ENCODE measurements at places on chromosomes 2 and 18.

DNA sequence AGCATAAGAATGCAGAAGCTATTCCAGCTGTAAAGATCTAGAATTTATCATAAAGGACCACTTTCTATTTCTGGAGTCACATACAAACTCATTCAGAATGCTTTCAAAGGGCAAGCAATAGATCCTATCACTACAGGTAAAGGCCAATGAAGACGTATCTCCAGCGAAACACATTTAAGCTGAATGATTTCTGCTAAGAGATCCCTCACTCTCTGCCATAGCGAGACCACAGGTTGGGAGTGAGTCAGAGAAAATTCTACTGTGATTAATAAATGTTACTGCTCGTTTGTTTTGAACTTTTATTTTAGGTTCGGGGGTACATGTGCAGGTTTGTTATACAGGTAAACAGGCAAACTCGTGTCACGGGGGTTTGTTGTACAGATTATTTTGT is 72.5 kb upstream of the NFU1 start:
- peaks cover 27% of the 10 kb centered on the region for H3K36me3 ChIP-seq
- no peak overlapping the region for H3K27ac ChIP-seq
- H3K27me3 ChIP-seq = no peaks in the 10 kb centered on the region
- H3K4me1 ChIP-seq = no peaks in the 10 kb centered on the region

GRCh38 chr2:96584017-96584416 is 47.5 kb downstream of the ARID5A start:
- DNase-seq = no peak
- no peaks in the 10 kb centered on the region for H3K27me3 ChIP-seq
- H3K4me3 ChIP-seq = no peak overlapping the region
- peaks cover 3% of the 10 kb centered on the region for H3K36me3 ChIP-seq
- no peak overlapping the region for H3K27ac ChIP-seq
- H3K4me1 ChIP-seq = peaks cover 2% of the 10 kb centered on the region

DNA sequence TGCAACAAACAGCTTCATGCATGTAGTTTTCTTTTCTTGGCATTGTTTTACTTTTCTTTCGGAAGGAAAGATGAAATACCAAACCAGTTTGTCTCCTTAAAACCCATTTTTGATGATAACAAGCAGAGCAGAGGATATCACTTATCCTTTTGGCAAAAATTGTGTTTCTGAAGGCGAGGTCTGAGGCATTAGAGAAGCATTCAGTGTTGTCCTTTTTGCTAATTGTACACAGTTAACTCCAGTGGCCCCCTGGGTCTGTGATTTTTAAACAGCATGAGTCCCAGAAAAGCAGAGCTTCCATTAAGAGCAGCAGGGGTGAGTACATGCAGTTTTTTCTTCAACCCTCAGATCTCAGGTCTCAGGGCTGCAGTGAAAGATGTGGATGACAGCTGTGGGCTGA is 41.3 kb downstream of the TTC39C start:
- no peak for DNase-seq
- peak overlapping the region; percentile 60 for H3K27ac ChIP-seq
- no peaks in the 10 kb centered on the region for H3K36me3 ChIP-seq
- H3K27me3 ChIP-seq = no peaks in the 10 kb centered on the region

GRCh38 chr2:119293900-119294299 is 70.3 kb downstream of the STEAP3 start:
- DNase-seq = no peak
- no peaks in the 10 kb centered on the region for H3K4me1 ChIP-seq
- no peaks in the 10 kb centered on the region for H3K36me3 ChIP-seq
- H3K4me3 ChIP-seq = no peak overlapping the region
- no peaks in the 10 kb centered on the region for H3K27me3 ChIP-seq

- H3K4me1 ChIP-seq = no peaks in the 10 kb centered on the region
- H3K27ac ChIP-seq = no peak overlapping the region
- DNase-seq = no peak
- no peaks in the 10 kb centered on the region for H3K36me3 ChIP-seq
These were observed 8.4 kb downstream of the L3MBTL4 start for GRCh38 chr18:6406075-6406909.

DNA sequence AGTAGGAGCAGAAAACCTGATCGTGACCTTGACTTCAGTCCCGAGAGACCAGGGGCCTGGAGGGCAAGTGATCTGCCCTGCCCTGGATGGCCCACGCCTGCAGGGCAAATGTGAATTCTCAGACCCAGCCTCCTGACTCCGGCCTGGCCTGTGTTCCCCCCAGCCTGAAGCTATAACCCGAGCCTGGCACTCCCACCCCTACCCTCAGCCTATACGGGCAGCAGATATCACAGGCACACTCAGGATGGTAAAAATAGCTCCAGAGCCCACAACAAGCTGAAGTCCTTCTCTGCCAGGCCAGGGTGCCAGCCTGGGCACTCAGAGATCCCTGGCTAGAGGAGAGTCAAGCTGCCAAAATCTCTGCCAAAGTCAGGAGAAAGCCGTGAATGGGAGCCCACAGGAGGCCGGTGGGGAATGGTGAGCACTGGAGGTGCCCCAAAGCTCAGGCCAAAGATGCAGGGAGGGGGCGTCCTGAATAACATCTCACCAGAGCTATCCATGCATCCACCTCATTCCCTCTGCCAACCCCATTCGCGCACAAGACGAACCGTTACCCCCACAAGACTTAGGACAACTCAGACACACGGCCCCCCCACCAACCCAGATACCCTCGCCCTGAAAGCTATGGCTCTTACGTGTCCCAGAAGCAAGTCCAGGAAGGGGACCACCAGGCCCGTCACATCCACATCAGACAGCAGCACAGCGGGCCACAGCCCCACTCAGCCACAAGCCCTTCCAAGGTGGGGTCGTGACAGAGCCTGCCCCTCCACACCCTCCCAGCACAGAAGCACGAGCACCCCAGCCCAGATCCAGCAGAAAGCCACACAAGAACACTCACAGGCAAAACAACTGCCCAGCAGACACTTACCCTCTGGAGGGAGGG is 144.9 kb downstream of the TNS1 start:
- no peak overlapping the region for H3K27ac ChIP-seq
- H3K4me1 ChIP-seq = no peaks in the 10 kb centered on the region
- H3K27me3 ChIP-seq = peaks cover 4% of the 10 kb centered on the region

DNA sequence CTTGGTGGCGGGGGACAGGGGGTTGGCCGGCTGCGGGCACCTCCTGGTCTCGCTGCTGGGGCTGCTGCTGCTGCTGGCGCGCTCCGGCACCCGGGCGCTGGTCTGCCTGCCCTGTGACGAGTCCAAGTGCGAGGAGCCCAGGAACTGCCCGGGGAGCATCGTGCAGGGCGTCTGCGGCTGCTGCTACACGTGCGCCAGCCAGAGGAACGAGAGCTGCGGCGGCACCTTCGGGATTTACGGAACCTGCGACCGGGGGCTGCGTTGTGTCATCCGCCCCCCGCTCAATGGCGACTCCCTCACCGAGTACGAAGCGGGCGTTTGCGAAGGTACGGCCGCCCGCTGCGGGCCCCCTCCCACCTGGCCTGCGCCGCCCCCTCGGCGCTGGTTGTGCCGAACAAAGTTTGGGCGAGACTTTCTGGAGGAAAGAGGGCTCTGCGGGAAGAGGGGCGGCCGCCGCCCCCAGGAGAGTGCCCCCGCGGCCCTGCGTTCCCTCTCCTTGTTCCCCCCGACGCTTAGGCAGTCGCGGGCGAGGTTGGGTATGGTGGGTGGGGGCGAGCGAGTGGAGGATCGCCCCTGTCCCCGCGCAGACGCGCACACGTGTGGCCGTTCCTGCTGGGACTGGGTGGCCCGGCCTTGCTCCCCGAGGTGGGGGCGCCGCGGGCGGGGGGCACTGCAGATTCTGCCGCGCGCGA is 866 bp downstream of the CRIM1 start:
- H3K36me3 ChIP-seq = no peaks in the 10 kb centered on the region
- H3K27me3 ChIP-seq = no peaks in the 10 kb centered on the region
- peak overlapping the region; percentile 83 for H3K4me3 ChIP-seq
- H3K27ac ChIP-seq = peak overlapping the region; percentile 86
- peaks cover 45% of the 10 kb centered on the region for H3K4me1 ChIP-seq
- DNase-seq = no peak

DNA sequence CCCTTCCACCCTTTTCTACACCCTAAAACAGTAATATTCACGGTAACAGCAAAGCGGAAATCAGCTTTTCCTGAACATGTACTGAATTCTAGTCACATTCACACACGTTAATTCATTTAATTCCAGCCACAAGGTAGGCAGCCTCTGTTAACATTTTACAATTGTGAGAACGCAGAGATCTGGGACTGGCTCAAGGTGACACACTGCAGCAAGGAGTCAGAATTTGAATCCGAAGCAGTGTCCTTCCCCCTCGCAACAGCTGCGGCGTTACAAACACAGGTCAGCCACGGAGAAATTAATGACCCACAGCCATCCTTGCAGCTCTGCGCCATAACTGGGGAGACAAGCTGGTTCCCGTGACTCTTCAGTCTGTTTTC is 818 bp upstream of the SLC20A1 start:
- DNase-seq = no peak
- H3K4me1 ChIP-seq = peaks cover 60% of the 10 kb centered on the region
- H3K27me3 ChIP-seq = no peaks in the 10 kb centered on the region
- peak overlapping the region; percentile 98 for H3K27ac ChIP-seq
- H3K36me3 ChIP-seq = peaks cover 26% of the 10 kb centered on the region

GRCh38 chr2:140257692-140258300 is 1477.6 kb upstream of the NXPH2 start:
- H3K4me1 ChIP-seq = no peaks in the 10 kb centered on the region
- no peaks in the 10 kb centered on the region for H3K27me3 ChIP-seq
- H3K4me3 ChIP-seq = no peak overlapping the region
- DNase-seq = no peak

DNA sequence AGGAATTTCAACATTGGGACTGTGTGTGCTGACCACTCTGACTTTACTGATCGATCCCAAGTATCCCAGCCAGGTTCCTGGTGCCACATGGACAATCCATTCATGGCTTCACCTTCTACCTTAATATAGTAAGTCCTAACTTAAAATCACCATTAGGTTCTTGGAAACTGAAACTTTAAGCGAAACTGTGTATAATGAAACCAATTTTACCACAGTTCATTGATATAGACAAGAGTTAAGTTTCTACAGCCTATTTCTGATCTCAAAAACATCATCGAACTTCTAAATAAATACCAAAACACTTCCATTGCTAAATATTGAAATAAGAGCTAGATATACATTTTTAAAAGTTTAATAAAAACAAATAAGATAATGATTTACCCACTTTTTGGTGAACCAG is 4.4 kb upstream of the EXOC6B start:
- DNase-seq = no peak
- H3K36me3 ChIP-seq = no peaks in the 10 kb centered on the region
- peaks cover 32% of the 10 kb centered on the region for H3K4me1 ChIP-seq
- no peak overlapping the region for H3K4me3 ChIP-seq
- no peaks in the 10 kb centered on the region for H3K27me3 ChIP-seq

- no peaks in the 10 kb centered on the region for H3K36me3 ChIP-seq
- no peak overlapping the region for H3K27ac ChIP-seq
- no peak for DNase-seq
- H3K27me3 ChIP-seq = no peaks in the 10 kb centered on the region
These were observed 79.4 kb upstream of the AGAP1 start for GRCh38 chr2:235414422-235414821.

DNA sequence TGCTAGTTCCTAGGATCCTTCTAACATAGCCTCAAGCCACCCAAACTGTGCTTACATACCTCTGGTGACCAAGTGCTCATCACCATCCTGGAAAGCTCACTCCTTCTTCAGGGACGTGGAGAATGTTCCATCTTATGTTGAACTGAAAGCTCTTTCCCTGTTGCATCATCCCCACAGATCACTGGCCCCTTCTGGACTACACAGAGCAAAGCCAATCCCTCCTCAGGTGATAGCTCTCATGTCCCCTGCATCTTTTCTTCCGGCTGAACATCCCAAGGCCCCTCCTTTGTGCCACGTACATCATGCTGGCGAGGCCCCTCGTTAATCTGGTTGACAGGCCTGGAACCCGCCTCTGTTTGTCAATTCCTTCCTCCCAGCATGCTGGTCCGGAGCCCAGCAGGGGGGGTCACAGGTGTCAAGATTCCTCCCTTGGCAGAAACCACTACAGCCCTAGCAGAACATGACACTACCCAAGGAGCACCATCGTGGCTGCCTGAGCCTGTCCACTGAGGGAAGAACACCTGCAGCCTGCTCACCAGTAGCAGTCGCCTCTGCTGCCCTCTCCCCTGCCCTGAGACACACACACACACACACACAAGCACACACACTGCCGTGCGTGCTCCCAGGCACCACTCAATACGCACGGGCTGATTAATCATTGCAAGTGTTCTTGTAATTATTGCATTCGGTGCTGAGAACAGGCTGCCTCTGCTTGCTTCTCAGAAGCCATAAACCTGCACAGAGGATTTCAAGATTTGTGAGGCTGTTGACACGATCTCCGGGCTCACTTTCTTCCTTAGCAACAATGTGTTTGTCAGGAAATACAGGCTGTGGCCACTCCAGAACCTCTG is 6.3 kb upstream of the KCNK3 start:
- H3K4me1 ChIP-seq = no peaks in the 10 kb centered on the region
- H3K4me3 ChIP-seq = no peak overlapping the region
- no peak for DNase-seq
- H3K36me3 ChIP-seq = no peaks in the 10 kb centered on the region
- H3K27ac ChIP-seq = no peak overlapping the region

- H3K4me1 ChIP-seq = no peaks in the 10 kb centered on the region
- H3K4me3 ChIP-seq = no peak overlapping the region
- DNase-seq = no peak
- H3K27me3 ChIP-seq = peaks cover 3% of the 10 kb centered on the region
- H3K27ac ChIP-seq = no peak overlapping the region
These were observed 19.3 kb upstream of the LOXHD1 start for GRCh38 chr18:46676182-46676835.

All from keratinocyte (primary cell).